ENCODE measurements at places on chromosomes 1 and 21. TPM values are rescaled to one million over a fixed set of nuclear protein-coding genes. Genes with fewer than 3 reads are reported as not detected.

Gene HSD3B2
- not detected for total RNA-seq

Gene FCAMR
- not detected for total RNA-seq

Gene KRTAP12-1
- not detected for total RNA-seq

Gene SAMSN1
- total RNA-seq, result 76.9 TPM

Gene CD1E
- not detected for total RNA-seq

Gene FCRL5
- not detected for total RNA-seq

Gene AKNAD1
- total RNA-seq, result not detected

Gene REG4
- total RNA-seq, result not detected

Gene POGZ
- 87.5 TPM for total RNA-seq

DNA sequence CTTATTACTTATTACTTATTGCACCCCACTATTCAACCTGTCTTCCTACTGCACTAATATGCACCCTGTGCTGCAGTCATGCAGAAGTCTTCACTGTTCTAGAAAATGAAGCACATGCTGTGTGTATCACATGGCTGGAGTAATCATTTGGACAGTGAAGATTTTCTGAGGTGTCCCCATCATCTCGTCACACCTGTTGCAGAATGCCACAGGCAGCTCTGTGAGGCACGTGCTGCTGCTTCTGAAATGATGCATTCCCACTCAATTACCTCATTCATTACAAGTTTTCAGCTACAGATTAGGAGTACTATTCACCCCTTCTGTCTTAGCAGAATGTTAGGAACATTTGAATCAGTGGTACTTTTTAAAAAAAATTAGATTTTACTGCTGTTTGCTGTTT, 325.7 kb upstream of the ST6GALNAC5 start:
- ATAC-seq, result no peak

GRCh38 chr1:156627313-156627880, 8.2 kb downstream of the HAPLN2 start:
- peak; percentile 37 for ATAC-seq

GRCh38 chr1:87295445-87296110, 33.1 kb upstream of the LMO4 start:
- no peak for ATAC-seq

DNA sequence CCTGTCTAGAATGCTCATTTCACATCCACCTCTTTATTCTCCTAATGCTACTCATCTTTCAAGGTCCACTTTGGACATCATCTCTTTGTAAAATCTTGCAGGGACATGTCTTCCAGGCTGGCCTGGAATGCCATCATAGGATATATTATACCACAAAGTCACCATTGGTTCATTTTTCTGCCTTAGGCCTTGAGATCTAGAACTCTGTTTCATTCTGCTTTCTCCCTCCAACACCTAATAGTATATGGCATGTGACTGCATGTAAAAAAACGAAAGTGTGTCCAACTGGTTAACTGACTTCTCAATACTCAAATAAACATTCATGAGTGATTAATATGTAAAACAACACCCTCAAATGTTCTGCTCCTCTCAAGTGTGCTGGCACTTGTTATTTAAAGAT, 84.1 kb downstream of the RGS2 start:
- ATAC-seq, result no peak

DNA sequence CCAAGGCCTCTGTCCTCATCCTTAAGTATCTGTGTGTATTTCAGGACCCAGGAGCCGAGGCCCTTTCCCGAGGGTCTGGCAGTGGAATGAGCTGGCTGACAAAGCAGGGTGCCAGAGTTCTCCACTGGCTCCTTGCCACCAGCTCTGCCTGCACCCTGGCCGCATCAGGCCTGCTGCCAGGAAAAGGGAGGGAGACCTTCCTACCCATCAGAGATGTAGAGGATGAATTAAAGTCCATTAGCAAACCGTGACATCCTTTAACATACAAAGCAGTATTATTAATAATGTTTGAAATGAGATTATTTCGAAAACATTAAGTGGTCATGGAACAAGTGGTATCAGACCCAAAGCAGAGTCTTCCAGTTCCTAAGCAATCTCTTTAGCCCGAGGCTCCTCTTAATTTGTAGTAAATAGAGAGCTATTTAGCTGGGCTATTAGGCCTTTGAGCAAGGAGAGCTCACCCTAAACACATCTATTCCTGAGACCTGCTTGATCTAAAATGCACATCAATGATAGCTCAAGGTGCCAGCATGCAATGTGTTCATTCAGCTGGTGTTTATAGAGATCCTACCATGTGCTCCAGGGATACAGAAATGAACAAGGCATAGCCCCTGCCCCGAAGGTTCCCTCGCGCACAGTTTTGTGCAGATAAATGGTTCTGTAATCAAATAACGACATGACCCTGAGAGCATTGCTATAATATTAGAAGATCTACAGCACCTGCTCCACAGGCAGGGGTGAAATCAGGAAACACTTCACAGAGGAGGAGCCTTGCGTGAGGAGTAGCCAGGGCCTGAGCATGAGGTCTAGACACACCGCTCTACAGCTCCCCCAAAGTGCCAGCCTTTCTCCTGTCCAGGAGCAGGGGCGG, 44.0 kb downstream of the FAM163A start:
- ATAC-seq, result no peak

DNA sequence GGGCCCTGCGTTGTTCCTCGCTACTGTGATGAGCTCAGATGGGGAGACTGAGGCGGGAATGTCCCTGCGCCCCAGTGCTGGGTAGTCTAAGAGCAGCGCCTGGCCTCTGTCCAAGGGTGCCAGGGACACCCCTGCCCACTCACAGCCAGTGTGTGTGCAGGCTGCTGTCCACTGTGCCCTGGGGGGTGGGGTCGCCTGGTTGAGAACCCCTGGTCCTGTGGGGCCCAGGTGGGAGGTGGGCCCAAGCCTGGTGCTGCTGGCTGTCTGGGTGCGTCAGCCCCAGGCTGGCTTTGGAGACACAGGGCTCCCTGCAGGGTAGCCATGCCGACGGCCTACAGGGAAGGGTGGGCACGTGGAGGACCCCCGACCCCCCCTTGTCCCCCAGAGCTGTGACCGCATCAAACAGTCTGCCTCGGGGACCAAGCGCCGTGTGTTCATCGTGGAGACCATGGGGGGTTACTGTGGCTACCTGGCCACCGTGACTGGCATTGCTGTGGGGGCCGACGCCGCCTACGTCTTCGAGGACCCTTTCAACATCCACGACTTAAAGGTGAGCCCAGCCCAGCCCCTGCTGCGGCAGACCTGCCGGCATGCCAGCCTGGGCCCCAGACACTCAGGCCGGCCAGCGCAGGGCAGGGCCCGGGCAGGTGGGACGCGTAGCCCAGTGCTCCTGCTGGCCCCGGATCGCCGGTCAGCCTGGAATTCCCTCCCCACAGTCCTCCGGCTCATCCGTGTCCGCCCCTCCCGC, 14.9 kb downstream of the CFAP410 start:
- no peak for ATAC-seq

DNA sequence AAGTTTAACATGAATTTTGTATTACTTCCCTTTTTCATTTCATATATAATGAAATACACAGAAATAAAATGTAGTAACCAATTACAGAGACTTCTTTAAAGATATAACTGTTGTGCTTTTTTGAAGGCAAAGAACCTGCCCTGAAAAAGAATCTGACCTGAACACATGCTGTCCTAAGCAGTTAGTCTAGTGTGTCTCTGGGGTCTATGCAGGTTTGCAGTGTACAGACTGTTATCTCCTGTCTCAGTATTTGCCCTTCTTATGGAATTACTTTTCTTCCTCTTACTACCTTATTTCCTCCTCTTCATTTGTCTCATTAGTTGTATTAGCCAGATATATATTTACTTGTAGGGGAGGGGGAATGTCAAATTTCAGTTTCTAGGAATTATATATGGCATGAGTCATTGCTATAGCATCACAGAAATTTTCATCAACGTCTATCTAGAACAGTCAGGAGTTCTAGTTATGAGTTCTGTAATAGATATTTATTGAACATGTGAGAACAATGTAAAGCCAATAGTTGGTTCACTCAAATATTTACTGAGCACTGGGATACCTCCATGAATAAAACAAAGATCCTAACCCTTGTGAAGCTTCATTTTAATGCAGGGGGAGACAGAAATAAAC, 28.4 kb upstream of the PLEKHO1 start:
- ATAC-seq, result peak; percentile 42

- ATAC-seq, result no peak
Observed at GRCh38 chr1:4058706-4059105, 158.6 kb upstream of the C1orf174 start.

DNA sequence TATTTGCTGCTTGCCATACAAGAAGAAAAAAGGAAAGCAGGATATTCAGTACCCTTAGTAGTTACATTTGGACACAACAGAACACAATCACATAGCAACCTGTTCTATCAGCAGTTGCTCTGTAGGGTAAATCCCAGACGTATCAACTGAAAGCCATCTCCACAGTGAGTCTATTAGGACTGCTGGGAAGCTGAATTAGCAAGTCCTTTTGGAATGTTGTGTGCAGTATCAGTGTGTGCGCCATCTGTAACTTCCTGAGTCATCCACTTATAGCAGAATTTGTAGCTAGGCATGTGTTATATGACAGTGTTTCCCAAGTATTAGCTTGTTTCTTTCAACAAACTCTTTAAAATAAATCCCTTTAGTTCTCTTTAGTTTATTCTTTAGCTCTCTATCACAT, 21.3 kb downstream of the CCDC30 start:
- ATAC-seq, result no peak

DNA sequence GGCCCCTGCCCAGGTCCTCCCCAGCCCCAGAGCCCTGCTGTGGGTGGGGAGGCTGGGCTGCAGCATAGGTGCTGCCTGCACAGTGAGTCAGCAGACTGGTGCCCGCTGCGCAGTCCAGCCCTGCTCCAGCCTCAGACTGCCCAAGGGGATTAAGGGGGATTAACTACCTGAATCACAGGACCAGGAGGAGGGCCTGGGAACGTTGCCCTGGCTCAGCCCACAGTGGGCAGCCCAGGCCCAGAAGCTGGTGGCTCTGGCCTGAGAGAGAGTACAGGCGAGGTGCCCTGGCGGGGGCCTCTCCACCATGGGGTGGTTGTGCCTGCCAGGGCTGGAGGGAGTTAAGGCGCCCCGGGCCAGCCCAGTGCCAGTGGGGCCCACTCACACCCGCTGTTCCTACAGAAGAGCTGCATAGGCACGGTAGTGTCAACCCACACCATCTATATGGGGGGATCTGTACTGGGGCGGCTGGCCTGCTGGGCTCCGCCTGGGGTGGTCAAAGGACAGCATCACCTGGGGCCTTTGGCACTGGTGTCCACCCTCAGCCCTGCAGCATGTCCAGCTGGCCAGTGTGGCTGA, 2.3 kb downstream of the OBSCN start:
- ATAC-seq, result no peak

DNA sequence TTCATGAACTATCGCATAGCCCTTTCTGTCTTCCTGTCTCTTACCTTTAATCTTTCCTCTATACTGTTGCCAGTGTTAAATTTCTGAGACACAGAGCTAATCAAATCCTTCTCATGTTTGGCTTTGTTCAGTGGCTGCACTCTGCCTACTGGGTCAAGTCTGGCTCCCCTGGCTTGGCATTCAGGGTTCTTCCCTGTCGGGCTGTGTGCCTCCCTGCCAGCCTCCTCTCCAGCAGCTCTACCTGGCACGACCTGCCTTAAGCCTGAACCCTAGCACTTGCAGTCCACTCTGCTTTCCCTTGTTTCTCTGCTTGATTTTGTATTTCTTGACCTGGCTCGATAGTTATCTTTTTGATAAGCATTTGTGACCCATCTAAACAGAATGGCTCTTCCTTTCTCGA, 26.2 kb upstream of the GPR88 start:
- no peak for ATAC-seq

DNA sequence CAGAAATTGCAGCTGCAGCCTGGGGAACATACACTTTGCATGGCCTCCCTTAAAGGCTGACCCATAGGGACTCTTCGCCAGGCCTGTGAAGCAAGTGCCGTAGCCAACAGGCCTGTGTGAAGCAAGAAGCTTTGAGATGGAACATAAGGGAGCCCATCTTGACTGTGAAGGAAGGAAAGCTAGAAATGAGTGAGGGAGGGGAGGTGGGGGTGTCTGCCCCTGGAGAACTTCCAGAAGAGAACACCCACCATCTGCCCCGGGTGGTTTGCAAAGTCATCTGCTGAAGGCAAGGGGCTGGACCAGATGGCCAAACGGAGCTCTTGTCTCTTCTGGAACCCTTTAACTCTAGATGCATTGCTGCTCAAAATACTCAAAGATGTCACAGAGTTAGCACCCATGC, 103.3 kb upstream of the GRIK3 start:
- ATAC-seq, result no peak

GRCh38 chr1:211638689-211639101, 36.7 kb downstream of the NEK2 start:
- ATAC-seq, result no peak

DNA sequence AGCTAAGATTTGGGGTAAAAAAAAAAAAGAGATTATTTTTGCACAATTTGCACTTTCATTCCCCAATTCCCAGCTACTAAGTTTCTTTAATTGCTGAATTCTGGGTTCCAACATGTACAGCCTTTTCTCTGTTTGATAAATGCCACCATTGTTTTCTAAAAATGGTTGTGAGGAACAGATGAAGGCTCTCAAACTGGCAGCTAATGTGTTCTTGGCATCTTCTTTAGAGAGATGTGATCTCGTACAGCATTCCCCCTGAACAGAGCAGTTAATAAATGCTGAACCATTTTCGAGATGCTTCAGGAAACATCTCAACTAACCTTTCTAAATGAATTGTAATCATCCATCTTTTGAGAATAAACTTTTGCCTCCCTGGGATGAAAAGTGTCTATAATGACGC, 107.9 kb upstream of the DYNLT5 start:
- ATAC-seq, result no peak
